ENCODE measurements at places on chromosomes 16 and 17.

GRCh38 chr17:50607522-50608175, 27.0 kb upstream of the ABCC3 start:
- DNase-seq: no peak

DNA sequence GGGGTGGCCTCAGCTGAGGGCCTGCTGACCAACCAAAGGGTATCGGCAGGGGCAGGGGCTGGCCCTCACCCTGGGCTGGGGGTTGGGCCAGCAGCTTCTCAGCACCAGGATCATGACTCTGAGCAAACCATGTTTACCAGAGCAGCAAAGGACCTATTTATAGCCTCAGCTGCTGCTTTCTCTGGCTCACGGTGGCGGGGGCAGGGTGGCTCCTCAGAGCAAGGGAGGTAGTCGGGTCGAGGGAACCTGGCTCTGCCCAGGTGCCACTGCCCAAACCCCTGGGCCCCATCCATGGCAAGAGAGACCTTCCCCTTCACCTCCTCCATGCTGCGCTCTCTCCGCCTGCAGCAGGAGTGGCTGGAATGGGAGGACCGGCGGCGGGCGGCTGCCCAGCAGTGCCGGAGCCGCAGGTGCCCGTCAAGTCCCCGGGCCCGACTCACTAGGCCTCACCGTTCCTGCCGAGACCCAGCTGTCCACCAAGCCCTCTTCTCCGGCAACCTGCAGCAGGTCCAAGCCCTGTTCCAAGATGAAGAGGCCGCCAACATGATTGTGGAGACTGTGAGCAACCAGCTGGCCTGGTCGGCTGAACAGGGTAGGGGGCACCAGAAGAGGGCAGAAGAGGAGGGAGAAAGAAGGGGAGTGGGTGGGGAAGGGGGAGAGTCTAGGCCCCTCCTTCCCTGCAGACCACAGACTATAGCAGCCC, at the start of gene ASB16:
ASB16 (plus strand) TSS at position 206 of the 703 bp plus-strand sequence; CDS start at position 292, 86 bp downstream.
- no peak for DNase-seq

- DNase-seq: no peak
These were observed 1.5 kb upstream of the MARCHF10 start for GRCh38 chr17:62809656-62810055.

DNA sequence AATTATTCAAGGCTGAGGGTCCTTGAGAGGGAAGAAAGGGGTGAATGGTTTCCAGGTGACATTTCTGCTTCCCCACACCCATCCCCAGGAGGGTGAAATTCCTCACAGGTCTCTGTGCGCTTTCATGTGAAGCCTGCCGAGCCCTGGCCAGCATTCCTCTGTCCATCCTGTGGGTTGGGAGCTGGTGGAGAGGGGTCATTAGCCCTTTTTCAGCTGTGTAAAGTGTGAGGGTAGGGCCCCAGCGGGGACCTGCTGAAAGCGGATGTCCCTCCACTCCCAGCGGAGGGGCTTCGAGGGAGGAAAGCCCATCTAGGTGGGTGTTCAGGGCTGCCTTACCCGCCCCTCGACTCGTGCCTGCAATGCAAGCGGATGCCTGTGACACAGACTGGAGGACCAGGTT, 53.3 kb upstream of the DLX4 start:
- DNase-seq: no peak

- peak; percentile 68 for DNase-seq
These were observed 1.4 kb downstream of the TRAF4 start for GRCh38 chr17:28744972-28745785.

DNA sequence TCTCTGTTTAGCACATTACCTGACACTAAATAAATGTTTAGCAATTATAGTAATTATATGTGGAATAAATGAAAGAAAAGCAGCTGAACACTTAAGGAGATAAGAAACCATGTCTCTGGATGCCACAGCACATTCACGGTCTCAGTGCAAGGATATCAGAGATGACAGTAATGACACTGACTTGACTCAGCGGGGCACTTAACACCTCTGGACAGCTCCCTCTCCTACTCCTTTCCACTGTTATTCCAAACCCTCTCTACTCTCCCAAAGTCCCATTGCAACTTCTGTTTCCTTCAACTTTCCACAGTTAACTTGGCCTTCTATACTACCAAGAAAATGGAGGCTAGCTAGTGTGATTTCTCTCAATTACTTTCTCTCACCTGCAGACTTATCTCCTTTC, 93.0 kb upstream of the CORO6 start:
- no peak for DNase-seq
